Neural crest cell (in vitro differentiated cells): ENCODE measurements at places on chromosomes 11 and 22.

- DNase-seq: no peak
Observed at GRCh38 chr11:34988294-34989255, 72.2 kb downstream of the PDHX start.

DNA sequence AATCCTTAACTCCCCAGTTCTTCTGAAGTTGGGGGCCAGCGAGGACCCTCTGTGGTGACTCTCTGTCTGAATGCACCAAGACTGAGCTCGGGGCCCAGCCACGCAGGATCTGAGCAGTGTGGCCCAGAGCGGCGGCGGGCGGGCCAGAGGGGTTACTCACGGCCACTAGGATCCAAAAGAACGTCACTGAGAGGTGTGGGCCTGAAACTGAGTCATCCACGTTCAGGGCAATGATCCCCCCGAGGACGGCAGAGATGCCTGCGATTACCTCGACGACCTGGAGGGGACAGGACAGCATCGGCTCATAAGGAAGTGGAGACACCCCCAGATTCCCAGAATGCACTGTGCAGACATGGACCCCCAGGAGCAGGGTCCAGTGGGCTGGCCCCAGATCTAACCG lies 11.2 kb downstream of the MLC1 start:
- no peak for DNase-seq

DNA sequence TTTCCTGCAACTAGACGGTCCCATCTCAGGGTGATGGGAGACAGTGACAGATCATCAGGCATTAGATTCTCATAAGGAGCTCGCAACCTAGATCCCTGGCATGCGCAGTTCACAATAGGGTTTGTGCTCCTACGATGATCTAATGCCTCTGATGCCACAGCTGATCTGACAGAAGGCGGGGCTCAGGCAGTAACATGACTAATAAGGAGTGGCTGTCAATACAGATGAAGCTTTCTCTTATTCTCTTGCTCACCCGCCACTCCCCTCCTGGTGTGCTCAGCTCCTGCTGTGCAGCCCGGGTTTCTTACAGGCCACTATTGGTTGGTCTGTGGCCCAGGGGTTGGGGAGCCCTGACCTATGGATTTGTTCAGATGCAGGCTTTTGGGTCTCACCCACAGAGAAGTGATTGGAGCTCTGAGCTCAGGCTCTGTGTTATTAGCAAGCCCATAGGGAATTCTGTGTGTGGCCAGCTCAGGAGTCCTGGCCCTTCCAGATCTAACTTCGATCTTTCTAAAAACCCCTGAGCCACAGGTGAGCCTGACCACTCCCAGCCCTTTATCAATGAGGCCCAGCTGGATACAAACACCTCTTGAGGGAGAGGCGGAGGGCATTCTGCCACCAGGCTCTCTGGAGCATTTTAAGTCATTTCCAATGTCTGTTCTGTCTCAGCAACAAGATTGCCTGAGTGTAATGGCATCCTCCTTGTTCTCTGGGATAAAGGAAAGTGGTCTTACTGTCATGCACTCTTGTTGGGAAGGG lies 351.8 kb downstream of the BUD13 start:
- DNase-seq: no peak

GRCh38 chr11:126366064-126366822 lies 10.8 kb downstream of the ST3GAL4 start:
- DNase-seq: no peak

GRCh38 chr11:106017093-106017492 lies 4.9 kb downstream of the MSANTD4 start:
- DNase-seq: no peak

DNA sequence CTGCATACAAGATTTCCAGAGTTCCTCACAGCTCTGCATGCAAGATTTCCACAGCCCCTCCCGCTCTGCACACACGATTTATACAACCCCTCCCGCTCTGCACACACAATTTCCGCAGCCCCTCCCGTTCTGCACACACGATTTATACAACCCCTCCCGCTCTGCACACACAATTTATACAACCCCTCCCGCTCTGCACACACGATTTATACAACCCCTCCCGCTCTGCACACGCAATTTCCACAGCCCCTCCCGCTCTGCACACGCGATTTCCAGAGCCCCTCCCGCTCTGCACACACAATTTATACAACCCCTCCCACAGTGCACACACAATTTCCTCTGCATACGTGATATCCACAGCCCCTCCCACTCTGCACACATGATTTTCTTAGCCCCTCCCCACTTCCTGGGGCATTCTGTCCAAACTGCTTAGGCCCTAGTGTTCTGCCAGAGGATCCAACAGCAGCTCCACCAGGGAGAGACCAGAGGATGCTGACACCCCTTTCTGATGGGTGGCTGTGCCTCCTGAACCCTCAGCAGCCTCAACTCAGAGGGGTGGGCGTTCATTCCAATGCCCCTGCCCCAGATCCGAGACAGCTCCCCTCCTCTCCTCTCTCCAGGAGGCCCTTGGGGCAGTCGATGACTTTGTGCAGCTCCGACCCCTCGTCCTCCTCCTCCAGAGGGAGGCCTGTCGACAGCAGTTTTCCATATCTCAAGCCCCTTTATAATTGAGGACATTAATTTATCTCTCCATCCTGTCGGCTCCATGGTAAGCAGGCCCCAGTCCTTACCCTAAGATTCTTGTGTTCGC lies 671.7 kb downstream of the BRD1 start:
- DNase-seq: no peak

DNA sequence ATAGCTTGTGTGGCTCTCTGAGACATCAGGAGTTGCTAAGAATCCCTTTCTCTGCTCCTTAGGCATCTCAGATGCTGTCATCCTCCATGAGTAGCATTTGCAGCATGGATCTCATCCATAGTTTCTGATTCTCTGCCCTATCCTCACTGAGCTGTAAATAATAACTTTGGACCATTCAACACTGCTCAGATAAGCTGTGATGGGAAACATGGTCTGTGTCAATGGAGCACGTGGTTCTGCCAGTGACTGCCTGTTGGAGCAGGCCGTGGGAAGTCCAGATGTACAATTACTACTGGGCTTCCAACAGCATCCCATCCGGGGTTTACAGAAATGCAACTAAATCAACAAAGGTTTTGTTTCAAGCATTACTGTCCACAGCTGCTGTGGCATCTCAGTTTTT lies 160.1 kb downstream of the OR4C45 start:
- no peak for DNase-seq

- DNase-seq: no peak
Observed at GRCh38 chr11:71333473-71333872, 81.1 kb upstream of the SHANK2 start.
